ENCODE measurements at places on chromosomes 16 and 17.

- DNase-seq, result no peak
Observed at GRCh38 chr16:2031081-2031577, 4.4 kb downstream of the NHERF2 start.

DNA sequence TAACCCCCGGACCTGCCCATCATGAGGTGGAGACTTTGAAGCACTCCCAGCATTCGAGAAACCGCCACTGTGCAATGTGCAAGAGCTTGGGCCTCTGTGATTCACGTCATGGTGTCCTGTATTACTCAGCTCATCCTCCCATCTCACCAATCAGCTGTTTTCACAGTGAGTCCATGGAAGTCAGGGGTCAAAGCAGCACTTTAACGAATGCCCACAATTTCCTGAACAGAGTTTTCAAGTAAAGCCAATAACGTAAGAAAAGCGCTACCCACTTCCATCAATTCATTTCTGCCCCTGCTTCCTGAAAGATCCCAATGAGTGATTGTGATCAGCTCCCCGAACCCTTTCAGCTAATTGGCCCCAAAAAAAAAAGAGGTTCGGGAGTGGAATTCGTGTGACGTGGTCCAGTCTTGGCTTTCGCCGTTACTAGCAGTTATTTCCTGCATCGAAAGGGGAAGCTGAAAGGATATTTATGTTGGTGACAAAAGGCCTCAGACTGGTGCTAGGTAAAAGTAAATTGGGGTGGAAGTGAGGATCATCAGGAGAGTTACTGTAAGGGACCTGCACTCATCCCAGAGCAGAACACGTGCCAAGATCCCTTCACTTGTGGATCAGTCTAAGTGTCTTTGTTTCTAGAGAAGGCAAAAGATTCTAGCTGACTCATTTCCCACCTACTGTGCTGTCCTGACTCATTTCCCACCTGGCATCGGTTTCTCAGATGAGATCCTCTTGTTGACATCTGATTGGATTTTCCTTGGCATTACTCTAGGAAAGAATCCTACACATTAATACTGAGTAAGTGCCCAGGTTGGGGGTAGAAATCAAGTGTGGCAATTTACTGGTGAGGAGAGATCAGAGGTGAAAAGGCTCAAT, 136.7 kb upstream of the NUDT7 start:
- no peak for DNase-seq

GRCh38 chr17:53061446-53061845, 761.3 kb upstream of the KIF2B start:
- DNase-seq, result no peak

DNA sequence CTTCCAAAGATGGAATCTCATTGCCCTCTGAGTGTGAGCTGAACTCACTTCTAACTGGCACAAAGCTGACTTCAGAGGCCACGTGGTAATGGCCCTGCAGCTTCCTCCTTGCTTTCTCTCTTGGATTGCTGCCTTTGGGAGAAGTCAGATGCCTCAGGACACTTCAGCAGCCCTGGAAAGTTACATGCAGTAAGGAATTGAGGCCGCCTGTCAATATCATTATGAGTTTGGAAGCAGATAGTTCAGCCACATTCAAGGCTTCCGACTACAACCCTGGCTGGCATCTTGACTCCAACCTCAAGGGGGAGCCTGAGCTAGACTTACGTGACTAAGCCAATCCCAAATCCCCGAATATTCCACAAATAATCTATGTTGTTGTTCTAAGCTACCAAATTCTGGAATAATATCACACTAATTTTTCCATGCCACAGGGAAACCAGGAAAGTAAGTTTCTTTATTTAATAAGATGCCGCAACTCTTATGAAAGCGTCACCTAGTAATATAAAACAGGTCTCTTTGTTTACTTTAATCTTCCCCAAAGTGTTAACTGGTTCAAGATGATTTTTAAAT, 13.6 kb downstream of the CEP20 start:
- peak; percentile 67 for DNase-seq

- peak; percentile 76 for DNase-seq
Observed at GRCh38 chr17:44203731-44204440, 4.2 kb upstream of the ATXN7L3 start.

- no peak for DNase-seq
Observed at GRCh38 chr16:47503936-47504335, 42.8 kb downstream of the PHKB start.

GRCh38 chr16:28149011-28149888, 62.5 kb downstream of the XPO6 start:
- DNase-seq, result no peak

DNA sequence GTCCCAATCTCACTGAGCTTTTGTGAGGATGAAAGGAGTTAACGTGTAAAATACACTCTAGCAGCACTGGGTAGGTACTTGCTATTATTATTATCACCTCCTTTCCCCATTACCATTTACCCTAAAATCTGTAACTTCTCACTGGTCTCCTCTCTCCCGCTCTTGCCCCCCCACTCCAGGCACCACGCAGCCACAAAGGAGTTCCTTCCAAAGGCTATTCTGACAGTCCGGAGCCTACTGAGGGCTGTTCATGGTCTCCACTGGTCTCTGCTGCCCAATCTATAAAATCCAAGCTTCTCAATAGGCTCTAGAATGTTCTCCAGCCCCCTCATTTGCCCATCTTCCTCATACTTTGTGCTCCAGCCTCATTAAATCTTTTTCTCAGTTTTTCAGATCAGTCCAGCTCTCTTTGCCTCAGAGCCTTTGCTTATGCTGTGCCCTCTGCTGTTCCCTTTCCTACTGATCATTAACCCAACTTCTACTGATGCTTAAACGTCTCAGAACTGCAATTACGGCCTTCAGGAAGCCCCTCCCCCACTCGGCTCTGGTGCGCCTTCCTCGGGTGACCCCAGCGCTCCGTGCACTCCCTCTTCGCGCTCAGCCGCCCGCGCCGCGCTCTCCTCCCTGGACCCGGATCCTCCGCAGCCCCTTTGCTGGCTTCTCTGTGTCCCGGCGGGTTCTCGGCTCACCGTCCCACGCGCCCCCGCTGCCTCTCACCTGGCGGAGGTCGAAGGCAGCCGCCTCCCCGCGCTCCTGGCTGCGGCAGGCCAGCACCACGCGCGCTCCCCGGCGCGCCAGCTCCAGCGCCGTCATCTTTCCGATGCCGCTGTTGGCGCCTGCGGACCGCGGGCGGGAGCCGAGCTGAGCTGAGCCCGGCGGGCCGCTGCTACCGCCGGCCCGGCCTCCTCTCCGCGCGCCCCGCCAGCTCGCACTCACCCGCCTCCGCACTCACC, 737 bp downstream of the DHRS13 start:
- peak; percentile 58 for DNase-seq
